Femur (tissue), 1 donor: ENCODE measurements at places on chromosomes 3 and 15.

GRCh38 chr15:50943638-50944037, 35.2 kb downstream of the AP4E1 start:
- DNase-seq = no peak

DNA sequence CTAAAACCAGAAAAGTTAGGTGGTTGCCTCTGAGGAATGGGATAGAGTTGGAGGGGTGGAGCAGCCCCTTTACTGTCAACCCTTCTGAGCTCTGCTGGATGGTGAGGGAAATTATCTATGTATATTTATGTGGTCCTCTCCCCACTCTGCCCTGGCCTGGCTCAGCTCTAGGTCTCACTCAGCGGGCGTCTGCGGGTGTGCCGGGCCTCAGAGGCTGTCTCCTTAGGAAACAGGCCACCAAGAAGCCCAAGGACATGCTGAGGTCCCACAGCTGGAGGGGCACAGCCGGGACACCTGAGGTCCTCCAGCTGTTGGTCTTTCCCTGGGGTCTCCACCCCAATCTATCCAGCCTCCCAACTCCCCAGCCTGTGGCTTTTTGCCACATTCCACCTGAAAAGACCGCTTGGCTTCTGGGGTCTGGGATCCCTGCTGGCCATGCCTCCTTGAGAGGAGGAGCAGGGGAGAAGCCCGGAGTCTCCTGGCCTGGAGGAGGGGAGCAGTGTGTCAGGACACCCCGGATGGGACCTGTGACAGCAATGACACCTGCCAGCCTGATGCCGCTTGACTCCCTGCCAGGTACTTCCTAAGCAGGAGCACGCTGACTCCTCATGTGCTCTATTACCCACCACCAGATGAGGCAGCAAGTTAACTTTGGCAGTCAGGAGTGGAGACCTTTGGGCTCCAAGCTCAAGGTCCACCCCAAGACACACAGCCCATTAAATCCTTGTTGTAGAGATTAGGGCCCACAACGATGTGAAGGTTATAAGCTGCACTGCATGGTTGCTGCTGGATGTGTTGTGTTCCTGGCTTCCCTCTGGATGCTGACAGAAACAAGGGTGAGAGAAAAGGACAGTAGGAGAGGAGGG, at the start of gene SLC28A1:
Gene SLC28A1 (plus strand): TSS at position 747 of the 866 bp plus-strand sequence. CDS start 3,099 bp downstream, outside the sequence.
- no peak for DNase-seq

- no peak for DNase-seq
These were observed 337.5 kb downstream of the MFSD1 start for GRCh38 chr3:159139326-159139725.

GRCh38 chr3:183572935-183573334, 17.4 kb upstream of the KLHL6 start:
- no peak for DNase-seq

GRCh38 chr3:19173945-19174344, 25.6 kb downstream of the KCNH8 start:
- DNase-seq = no peak

DNA sequence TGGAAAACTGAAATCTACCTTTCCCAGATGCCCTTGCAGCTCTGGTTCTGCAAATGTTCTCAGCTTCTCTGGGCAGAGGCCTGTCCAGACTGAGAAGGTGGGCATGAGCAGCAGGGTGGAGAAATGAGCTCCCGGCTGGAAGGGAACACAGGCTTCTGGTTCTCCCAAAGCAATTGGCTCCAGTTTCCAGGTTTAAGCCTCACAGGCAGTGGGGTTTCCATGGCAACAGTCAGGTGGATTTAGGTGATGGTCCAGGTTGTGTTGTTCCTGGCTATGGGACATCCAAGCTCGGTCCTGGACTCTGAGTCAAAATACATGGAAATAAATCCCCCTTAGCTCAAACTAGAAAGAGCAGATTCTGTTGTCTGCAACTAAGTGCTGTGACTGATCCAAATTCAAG, 94.6 kb upstream of the IQSEC1 start:
- no peak for DNase-seq

GRCh38 chr3:49255112-49255511, 21.9 kb downstream of the C3orf62 start:
- no peak for DNase-seq

DNA sequence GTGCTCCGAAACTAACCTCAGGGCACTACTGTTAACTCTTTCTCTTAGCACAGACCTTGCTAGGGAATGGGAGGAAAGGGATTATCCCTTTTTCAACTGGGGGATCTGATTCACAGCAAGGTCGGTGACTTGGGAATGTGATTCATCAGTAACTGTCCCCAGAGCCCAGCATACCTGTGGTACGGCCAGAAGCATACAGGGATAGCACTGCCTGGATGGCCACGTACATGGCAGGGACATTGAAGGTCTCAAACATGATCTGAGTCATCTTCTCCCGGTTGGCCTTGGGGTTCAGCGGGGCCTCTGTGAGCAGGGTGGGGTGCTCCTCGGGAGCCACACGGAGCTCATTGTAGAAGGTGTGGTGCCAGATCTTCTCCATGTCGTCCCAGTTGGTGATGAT, 2.3 kb downstream of the ACTC1 start:
- no peak for DNase-seq

DNA sequence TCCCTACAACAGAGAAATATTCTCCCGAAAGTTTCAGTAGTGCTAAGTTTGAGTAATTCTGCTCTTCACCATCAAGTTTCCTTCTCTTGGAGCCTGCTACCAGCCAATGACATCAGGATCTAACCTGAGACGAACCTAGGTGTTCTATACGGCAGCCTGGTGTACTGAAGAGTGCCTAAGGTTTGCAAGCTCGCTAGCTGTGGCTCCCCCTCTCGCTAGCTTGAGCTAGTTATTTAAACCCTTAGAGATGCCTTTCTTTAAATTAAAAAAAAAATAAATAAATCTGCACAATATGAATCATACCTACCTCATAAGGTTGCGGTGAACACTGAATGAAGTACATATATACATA, 1.4 kb upstream of the COL8A1 start:
- DNase-seq = no peak

DNA sequence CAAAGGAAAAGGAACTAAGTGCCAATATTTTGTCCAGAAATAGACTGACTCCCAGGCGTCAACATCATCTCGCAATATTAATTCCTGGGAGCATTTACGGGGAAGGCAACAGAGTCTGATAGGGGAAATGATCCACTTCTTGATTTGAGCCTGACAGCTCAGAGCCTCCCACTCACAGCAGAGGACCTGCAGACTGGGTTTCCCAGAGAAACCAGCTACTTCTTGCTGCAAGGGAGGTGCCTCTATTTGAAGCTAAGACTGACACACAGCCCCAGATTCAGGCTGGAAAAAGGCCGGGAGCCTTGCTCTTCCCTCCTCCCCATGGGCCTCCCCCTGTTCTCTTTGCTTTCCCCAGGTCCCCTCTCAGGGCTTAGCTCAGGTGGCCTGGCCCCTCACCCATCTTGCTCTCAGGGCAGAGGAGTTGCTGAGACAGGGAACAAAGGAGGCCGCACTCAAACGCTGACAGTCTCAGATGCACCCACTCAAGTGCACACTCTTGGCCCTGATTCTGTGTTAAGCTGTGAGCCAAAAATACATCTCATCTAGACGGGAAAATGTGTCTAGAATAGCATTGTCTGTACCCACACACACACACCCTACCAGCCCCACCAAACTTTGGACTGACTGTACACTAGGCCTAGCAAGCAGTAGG, 49.8 kb upstream of the DCLK3 start:
- DNase-seq = no peak

- DNase-seq = no peak
These were observed 254.3 kb downstream of the ZBBX start for GRCh38 chr3:167125612-167126407.

- DNase-seq = no peak
These were observed 474.8 kb downstream of the CNTN3 start for GRCh38 chr3:74139648-74140047.

GRCh38 chr15:89385596-89386331, 51.1 kb upstream of the POLG start:
- DNase-seq = peak; percentile 77

- DNase-seq = no peak
These were observed 49.7 kb downstream of the CCK start for GRCh38 chr3:42216302-42216701.

DNA sequence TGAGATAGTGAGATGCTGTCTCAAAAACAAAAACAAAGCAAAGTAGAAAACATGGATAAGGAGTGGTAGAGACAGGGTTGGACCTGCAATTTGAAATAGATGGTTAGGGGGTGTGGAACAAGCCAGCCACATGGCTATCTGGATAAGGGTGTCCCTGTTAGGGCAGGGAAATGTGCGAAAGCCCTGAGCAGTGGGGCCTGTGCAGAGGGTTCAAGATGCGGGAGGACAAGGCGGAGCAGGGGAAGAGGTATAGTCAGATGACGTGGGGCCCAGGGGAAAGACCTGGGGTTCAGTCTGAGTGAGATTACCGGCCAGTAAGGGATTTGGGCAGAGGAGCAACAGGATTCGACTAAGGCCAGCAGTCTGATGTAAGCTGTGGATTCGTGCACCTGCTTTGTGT, 18.4 kb upstream of the NR2E3 start:
- no peak for DNase-seq
